NCI-H774 (cell line): ENCODE measurements at places on chromosomes 12 and 14.

GRCh38 chr14:99023371-99023770 lies 248.6 kb downstream of the BCL11B start:
- no peak for DNase-seq

DNA sequence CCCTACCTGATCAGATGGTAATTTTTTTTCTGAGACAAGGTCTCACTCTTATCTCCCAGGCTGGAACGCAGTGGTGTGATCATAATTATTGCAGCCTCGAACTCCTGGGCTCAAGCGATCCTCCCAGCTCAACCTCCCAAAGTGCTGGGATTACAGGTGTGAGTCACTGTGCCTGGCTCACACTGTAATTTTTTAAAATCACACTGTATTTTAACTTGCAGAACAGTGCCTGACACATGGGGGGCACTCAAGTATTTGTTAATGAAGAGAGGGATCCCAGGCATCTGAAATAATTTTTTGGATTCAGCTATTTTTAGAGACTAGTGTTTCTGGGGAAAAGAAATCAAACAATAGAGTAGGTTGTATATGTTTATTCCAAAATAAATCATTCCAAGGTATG lies 21.7 kb downstream of the LIMA1 start:
- DNase-seq: no peak

DNA sequence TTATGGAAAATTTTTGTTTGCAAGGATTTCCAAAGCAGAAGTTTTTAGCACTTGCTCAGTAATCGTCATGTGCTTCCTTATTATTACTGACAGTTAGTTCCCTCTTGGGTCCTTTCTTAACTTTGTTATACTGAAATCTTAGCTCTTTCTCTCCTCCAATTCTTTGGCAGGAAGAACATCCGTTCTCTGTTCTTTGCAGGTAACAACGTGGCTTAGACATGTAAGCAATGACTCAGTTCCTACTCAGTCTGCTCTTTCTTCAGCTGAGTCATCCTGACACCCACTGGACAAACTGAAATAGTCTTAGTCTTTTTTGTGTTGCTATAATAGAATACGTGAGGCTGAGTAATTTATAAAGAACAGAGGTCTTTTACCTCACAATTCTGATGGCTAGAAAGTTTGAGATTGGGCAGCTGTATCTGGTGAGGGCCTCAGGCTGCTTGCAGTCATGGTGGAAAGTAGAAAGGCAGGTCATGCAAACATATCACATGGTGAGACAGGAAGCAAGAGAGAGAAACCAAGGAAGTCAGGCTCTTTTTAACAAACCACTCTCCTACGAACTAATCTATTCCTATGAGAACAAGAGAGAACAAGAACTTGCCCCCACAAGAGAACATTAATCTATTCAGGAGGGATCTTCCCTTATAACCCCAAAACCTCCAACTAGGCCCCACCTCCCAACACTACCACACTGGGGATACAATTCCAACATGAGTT lies 49.2 kb downstream of the TESPA1 start:
- no peak for DNase-seq

- DNase-seq: peak; percentile 64
Measured at GRCh38 chr12:74171478-74171909, 366.1 kb upstream of the ATXN7L3B start.

DNA sequence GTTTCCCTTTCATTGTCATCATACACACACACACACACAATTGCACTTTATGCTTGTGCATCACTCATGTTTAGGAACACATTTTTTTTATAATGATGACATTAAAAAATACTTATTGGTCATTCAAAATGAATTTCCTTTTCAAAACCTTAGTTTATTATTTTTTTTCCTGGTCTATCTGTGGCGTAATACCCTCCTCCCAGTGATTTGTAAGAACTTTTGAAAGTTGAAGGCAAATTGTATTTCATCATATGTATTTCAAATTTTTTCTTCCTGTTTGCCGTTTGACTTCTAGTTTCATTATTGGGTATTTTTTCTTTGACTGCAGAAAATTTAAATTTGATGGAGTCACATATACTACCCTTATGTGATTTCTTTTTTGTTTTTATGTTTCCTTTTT lies 2.5 kb upstream of the LRRK2 start:
- DNase-seq: no peak

DNA sequence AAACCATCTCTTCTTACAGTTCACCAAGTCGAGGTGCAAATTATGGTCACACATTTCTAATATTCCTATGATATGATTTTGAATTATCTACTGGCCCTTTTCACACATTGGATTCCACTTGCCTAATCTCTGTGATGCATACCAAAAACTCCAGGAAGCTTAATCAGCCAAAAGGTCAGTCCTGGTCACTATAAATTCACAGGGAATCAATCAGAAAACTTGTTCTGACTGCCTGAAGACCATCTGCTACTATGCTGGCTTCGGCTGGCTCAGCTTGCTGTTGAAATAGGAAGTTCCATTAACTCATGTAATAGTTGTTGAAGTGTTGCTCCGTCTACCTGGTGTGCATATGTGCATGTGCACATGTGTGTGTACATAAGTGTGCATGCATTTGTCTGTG lies 142.8 kb upstream of the FLRT2 start:
- no peak for DNase-seq

DNA sequence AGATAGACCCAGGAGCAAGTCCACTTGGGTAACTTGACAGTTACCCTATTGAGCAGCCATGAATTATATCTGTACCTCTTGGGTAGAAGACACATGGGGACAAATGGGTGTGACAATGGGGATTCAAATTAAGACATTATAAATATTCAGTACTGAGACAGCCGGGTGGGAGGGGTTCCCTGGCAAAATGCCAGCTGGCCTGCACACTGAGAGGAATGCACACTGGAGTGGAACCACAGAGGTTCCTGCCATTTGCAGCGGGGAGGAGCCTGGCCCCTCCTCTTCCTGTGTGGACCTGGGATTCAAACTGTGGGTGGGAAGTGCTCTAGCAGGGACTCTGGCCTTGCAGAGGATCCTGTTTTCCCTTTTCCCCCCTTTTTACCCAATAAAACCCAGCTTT lies 118.7 kb upstream of the CDKN3 start:
- no peak for DNase-seq

GRCh38 chr14:88804035-88804434 lies 11.3 kb upstream of the EML5 start:
- DNase-seq: no peak

DNA sequence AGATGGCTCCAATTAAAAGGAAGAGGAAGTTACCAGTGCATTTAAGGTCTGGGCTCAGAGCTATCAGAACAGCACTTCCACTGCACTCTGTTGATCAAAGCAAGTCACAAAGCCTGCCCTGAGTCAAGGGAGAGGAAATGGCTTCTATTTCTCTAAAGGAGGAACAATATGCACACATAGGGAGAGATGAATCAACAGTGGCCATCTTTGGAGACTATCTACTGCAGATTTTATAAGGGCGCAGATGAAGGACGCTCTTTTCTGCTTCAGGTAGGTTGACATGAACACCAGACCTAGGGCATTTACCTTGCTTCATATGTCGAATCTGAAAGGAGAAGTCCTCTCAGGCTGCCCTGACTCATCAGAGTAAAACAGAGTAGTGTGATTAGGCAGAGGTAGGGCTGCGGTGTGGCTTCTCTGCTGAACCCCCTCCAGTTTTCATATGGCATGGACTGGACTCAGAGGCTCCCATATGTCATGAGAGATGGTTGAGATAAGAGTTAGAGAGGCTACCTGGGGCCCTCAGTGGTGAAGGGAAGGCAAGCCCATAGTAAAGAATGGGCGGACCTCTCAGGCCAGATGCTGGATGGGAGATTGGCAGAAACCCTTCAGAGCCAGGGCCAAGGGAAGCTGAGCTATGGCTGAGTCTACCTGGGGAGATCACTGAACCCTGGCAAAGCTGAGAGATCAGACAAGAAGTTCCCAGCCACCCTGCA lies 84.4 kb downstream of the ARF6 start:
- no peak for DNase-seq

- no peak for DNase-seq
Measured at GRCh38 chr14:92014040-92014439, 25.8 kb downstream of the TRIP11 start.

DNA sequence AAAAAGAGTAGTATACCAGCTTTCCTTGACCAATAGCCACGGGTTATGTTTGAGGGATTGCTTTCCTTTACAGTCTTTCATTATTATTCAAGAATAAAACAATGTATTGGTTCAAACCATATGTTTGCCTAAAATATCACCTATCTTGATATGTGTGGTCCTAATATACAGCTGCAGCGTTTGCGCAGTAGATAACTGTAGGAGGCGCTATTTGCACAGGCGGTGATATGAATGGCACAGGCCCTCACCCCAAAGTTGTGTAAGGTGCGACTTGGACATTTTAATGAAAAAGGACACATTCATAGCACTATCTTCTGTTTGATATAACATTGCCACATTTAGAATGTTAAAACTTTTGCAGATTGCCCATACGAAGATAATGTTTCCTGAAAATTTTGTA lies 298.4 kb downstream of the TRHDE start:
- DNase-seq: no peak

- DNase-seq: no peak
Measured at GRCh38 chr12:100976735-100977134, 182.2 kb downstream of the ANO4 start.

DNA sequence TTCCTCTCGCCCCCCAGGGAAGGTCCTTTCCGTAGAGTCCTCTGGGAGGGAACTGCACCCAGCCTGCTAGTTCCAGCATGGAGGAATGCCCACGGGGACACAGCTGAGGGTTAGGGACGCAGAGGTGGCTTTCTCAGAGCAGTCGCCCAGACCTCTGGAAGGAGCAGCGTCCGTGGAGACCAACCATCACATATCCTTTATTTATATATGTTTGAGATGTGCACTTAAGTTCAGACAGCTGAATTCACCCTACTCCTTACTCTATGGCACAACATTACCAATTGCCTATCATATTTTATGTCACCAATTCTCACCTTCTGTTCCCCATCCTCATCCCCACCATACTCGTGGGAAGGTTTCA lies 305.6 kb upstream of the DIO3 start:
- DNase-seq: no peak

DNA sequence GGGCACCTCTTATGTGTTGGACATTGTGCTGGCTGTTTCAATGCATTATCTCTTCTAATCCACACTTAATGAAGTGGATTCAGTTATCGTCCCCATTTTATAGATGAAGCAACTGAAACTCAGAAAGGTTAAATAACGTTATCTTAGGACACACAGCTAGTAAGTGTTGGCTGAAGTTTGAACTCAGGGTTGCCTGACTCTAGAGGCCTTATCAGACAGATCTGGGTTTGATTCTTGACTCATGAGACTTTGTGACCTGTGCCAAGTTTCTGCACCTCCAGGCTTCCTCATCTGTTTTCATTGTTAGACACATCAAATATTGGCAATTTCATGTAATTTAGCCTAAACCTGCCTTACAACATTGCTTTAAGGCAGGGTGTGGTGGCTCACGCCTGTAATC lies 18.2 kb upstream of the IRF2BPL start:
- DNase-seq: no peak

- no peak for DNase-seq
Measured at GRCh38 chr12:43210485-43211192, 341.4 kb downstream of the ADAMTS20 start.

GRCh38 chr12:5973461-5974115 lies 28.5 kb upstream of the ANO2 start:
- DNase-seq: no peak

DNA sequence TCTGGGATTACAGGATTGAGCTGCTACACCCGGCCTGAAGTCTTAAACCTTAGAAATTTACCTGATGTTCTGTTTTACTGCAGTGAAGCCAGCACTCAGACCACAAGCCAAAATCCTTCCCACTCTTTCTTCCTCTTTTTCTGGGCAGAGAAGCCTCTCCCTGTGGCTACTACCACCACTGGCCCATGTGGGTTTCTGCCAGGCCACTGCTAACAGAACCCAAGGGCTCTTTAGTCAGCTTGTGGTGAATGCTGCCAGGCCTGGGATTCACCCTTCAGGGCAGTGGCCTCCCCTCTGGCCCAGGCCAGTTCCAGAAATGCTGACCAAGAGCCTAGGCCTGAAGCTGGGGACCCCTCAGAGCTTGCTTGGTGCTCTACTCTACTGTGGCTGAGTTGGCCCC lies 35.3 kb downstream of the GAS2L3 start:
- DNase-seq: no peak

DNA sequence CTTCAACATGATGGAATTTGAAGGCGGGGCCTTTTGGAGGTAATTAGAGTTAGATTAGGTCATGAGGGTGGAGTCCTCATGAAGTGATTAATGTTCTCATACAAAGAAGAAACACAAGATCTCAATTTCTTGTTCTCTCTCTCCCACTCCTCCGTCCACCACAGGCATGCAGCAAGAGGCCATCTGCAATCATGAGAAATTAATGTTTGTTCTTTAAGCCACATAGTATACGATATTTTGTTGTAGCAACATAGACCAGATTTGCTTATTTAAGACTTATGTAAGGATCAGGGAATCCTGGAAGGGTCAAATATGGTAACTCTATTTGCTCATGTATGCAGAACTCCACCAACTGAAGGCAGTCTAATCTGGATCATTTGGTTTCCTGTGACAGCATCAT lies 429.0 kb downstream of the LRIG3 start:
- DNase-seq: no peak

DNA sequence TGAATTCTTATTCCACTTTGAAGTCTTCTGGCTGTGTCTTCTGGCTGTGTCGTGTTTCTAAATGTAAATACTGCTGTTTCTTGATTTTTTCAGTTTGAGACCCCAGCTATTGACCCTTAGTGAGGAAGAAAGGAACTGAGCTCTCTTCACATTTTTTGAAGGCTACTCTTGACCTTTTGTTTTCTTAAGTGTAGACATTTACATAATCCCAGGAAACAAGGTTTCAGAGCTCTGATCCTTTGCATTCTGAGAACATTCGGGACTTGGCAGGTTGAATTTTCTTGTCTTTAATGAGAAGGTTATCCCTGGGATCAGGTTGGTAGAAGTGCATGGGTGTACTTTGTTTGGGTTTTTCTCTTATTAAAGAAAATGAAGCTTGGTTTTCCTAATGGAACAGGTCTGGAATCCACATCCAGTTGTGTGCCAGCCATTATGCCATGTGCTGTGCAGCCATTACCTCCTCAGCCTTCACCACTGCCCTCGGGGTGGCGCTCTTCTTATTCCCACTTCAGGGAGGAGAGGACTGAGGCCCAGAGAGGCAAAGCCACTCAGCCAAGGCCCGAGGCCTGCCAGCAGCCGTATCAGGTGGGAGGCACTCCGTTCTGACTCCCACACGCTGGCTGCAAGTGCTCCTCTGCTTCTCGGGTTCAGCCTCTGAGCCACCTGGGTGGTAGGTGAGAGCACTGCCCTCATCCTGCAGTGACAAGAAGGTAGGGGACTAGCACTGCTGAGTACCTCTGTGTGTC lies 120.9 kb downstream of the BEGAIN start:
- no peak for DNase-seq

DNA sequence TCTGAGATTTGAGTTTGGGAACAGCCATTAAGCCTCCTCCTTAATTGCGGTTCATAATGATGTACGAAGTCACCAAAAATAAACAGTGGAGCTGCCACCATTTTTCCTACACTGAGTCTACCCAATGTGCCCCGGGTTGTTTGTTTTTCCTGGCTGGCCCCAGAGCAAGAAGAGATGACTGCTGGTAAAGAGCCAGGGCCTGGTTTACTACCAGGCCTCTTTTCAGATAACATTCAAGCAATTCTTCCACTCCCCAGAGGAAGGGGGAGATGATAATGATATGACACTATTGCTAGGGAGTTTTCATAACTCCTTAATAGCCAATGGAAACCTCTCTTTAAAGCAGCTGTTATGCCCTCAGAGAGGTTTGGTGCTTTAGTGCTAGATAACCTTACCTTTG lies 42.3 kb downstream of the BRAP start:
- peak; percentile 16 for DNase-seq
